Large intestine (tissue), 12 donors: ENCODE measurements at places on chromosomes 11 and 22.

DNA sequence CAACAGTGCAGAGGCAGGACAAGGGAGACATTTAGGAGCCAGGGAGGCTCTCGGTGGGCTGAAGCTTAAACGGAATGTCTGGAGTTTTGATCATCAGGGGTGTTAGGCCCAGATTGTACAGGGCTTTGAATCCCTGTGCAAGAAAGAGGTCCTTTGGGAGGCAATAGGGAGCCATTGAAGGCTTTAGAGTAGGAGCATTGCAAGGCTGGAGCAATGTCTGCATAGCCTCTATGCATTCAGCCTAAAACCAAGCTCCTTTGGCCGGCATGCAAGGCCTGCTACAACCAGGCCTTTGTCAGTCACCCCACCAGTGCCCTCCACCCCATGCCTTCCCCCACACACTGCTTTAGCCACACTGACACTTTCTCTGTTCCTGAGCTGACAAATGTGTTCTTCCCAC lies 47.4 kb upstream of the FGF3 start:
- DNase-seq, result no peak

- no peak for DNase-seq
Observed at GRCh38 chr11:67158221-67158620, 39.2 kb downstream of the KDM2A start.

DNA sequence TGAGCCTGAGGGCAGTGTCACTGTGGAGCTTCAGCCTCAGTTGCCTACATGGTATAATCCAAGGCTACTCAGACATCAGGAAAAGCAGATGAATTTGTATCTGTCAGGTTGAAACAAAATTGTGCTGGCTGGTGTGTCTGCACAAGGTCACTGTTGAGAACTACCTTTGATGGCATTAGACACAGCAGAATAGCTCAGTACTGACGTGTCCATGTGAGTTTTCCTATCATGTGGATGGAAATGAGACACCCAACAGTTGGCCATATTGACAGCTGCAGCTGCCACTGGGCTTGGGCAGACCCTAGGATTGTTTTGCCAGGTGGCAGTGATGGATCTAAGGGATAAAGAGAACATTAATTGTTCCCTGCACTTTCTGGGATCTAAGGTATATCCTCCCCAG lies 15.8 kb downstream of the CCDC134 start:
- no peak for DNase-seq

DNA sequence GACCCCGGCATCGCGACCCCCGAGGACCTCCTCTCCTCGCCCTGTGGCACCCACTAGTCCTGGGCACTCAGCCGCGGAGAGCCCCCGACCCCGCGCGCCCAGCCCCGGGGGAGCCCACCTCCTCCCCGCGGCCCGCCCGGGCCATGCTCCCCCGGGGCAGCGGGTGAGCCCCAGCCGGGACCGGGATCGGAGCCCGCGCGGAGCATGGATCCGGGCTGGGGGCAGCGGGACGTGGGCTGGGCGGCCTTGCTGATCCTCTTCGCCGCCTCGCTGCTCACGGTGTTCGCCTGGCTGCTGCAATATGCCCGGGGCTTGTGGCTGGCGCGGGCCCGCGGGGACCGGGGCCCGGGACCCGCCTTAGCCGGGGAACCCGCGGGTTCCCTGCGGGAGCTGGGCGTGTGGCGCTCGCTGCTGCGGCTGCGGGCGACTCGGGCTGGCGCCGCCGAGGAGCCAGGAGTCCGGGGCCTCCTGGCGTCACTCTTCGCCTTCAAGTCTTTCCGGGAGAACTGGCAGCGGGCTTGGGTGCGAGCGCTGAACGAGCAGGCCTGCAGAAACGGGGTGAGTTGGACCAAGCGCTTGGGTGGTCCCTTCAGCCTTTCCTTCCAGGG lies 498 bp downstream of the C2CD2L start:
- DNase-seq, result no peak

DNA sequence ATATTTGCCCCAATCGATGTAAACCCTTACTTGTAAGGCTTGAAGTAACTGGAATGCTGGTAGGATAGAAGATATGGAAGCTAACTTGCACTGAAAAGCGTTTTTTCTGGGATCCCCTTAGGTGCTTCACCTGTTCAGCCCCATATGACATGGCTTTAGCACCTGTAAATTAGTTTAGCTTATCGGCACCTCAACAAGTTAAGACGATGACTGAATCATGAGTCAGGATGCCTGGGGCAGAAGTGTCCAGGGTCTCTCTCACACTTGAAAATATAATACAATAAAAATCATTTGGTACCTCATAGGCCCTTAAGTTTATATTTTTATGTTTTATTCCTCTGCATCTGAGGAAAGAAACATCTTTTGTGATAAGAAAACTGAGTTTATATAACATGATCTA lies 409.2 kb upstream of the LRRC4C start:
- no peak for DNase-seq

DNA sequence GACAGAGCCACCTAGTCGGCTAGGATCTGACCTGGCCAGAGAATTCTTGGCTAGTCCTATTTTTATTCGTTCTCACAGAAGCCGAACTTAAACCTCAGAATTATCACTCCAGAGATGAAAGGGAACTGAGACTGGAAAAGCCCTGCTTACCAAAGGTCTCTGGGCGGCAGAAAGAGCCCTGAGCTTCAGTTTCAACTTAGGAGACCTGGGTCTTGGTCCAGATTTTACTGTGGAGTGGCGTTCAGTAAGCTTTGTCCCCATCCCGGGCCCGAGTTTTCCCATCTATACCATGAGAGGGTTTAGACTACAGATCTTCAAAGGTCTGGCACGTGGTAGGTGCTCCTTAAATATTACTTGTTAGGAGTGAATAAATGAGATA lies 516 bp downstream of the NEU3 start:
- DNase-seq, result no peak

DNA sequence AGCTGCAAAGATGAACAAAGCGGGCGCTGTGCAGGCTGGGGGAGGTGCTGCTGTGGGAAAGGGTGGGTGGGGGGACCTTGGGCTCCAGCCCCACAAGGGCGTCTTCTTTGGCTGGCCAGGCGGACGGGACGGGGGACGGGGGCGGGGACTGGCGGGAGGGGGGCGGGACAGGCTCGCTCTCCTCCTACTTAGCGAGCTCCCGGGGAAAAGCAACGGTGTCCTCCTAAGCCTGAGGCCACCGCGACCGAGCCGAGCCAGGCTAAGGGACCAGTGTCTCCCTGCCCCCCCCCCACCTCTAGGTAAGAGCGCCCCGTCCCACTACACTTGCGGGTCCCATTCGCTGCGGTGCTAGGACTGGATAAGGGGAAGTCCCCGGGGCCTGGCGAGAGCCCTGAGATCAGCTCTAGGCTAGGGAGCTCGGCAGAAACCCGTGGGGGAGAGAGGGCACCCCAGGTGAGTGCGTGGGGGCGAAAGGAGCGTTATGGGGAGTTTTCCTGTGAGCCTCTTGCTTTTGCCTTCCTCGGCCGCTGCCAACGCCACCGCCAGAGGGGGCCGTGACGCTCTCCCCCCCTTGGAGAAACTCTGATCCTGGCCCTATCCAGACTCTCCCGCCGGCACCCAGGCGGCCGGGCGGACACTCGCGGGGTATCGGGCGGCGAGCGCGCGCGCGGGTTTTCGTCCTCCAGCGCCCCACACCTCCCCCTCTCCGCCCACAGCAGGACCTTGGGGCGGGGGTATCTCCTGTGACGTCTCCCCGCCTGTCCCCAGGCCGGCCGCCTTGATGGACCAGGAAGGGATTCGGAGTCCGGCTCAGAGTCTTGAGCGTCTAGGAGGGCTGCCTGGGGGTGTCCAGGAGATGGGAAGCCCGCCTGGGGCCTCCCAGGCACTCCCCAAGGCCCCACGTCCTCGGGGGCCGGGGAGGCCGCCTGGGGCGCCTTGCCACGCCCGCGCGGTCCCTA lies at the start of gene PHLDB1:
TSS of gene PHLDB1 (plus strand) at position 215 of the 959 bp plus-strand sequence. CDS start 6,222 bp downstream, outside the sequence.
- DNase-seq, result peak; percentile 61
